HFFc6 (cell line): ENCODE measurements at places on chromosomes 2 and 18. TPM values are rescaled to one million over a fixed set of nuclear protein-coding genes. Genes with fewer than 3 reads are reported as not detected.
A peak's percentile ranks its signal among the peaks of the same experiment; 100 is the strongest.

- DNase-seq, result no peak
Measured at GRCh38 chr2:28626891-28627421, 124.7 kb upstream of the PPP1CB start.

- DNase-seq, result peak; percentile 3
Measured at GRCh38 chr2:229416116-229416694, 145.1 kb upstream of the PID1 start.

GRCh38 chr2:30323499-30323898 lies 92.2 kb downstream of the LBH start:
- no peak for DNase-seq

GRCh38 chr2:176405477-176405876 lies 136.2 kb downstream of the MTX2 start:
- DNase-seq, result no peak

- DNase-seq, result no peak
Measured at GRCh38 chr2:27082773-27083409, 3.7 kb upstream of the KHK start.

- peak; percentile 41 for DNase-seq
Measured at GRCh38 chr2:27095745-27096651, 9.4 kb downstream of the KHK start.

DNA sequence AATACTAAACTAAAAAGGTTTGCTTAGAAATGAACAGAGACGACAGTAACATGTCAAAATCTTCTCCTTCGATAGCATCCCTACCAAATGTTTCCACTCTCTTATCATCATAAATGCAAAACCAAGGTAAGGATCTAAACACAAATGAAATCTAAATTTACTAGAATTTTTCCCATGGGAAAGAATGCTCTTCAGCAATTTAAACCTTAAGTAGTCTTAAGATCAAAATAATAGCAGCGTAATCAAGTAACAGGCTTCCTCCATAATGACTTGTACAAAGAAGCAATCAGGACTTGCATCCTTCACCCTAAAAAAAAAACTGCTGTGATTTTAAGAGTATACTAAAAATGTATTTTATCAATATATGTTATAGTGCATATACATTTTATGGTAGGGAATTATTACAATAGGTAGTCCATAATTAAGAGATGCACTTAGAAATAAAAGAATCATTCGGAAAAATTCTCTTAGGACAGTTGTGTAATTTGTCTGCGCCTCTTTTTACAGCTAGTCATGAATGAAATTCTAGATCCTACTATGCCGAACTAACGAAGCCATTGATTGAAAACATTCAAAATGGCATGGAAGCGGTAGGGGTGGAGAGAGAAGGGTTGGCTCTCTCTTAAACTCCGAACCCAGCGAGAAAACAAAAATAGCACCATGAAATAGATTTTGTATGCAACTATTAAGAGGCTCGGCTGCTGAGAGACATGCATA lies 1.3 kb downstream of the PGAP1 start:
- peak; percentile 3 for DNase-seq

DNA sequence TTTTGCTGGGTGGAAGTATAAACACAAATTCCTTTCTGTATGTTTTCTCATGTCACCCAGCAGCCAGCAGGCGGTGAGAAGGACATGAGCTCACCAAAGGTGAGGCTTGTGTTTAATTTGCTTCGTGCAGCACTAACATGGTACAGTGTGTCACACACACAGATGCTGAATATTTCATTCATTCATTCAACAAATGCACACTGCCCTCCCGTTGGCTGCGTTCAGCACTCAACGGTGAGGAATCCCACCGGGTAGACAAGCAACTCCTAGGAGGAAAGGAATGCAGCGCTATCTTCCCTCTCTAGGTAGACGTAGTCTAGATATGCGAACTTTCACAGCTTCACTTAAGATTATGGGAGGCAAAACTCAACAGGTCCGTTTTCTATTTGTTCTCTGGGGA lies 85.1 kb downstream of the LONRF2 start:
- no peak for DNase-seq

DNA sequence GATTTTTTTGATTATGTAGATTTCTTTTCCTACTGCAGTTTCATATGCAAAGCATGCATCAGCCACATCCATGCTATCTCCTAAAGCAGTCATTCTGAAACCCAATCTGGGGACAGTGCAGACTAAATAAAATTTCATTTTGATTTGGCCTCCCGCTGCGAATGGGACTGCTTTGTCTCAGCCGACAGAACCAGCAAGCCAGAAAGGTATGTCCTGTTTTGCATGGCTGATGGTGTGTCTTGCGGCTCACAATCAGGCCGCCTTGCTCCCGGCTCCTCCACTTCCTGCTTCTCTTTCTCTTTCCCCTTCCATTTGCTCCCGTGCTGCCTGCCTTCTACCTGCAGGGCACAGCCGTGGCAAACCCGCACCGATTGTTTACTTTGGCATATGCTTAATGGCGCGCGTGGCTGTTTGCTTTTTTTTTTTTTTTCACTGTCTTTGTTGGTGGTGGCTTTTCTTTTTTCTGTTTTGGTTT lies 419.6 kb upstream of the POU3F3 start:
- DNase-seq, result no peak

DNA sequence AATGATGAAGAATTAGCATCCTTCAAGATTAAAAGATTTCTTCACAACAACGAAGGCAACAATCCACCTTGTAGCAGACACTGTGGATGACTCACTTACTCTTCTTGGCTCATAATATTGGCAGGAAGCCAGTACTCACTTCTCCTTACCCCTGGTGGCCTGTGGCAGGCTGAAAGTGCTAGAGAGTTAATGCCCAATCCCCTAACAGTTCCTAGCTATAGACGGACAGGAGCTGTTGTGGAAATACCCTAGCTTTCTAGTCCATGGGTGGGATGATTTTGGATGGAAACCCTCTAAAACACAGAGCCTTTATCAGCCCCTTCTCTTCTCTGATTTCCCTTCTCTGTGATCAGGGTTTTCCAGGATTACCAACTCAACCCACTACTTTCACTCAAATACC lies 128.6 kb upstream of the NYAP2 start:
- DNase-seq, result peak; percentile 69

DNA sequence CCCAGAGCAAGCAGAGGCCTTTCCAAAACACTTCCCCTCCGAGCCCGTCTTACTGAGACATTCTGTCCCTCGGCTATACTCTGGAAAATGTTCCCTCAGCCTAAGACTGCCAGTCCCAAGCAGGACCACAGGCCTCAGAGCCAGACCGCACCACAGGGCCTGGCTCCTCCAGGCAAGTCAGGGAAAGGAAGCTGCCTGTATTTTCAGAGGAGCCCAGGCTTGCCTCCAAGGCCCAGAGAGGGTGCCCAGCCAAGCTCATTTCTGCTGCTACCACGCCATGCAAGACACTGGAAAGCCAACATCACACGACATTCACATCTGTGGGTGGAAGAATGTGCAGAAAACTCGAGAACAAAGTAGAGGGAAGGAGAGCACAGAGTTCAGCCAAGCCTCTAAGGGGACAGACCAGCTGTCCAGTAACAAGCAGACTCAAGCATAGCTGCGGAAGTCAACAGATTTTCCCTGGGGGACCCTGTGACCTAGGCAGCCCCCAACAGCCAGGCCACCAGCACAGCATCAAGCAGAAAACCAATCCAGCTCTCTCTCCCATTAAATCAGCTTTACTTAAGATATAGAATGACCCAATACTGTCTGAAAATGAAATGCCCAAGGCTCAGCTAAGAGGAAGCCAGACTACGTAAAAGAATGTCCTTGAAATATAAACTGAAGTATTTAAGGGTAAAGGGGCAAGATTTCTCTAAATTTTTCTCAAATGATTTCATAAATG lies 123.9 kb downstream of the ZFP36L2 start:
- no peak for DNase-seq

GRCh38 chr2:14313341-14313740 lies 319.2 kb upstream of the LRATD1 start:
- DNase-seq, result no peak

DNA sequence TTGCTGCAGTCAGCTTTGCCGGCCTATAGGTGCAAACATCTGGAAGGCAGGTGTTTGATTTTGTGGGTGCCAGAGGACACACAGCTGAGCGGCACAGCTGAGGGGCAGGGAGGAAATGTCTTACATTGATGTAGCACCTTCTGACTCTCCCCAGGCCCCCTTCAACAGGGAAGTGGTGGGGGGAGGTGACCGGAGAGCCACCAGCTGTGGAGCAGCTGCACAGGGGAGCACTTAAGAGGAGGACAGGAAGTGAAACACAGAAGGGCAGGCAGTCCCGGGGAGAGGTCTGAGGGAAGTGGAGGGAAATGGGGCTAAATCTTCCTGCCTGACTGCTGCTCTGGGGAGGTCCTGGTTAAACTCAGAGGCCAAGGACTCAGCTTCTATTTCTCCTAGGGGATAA lies 409.1 kb downstream of the TNS1 start:
- no peak for DNase-seq

DNA sequence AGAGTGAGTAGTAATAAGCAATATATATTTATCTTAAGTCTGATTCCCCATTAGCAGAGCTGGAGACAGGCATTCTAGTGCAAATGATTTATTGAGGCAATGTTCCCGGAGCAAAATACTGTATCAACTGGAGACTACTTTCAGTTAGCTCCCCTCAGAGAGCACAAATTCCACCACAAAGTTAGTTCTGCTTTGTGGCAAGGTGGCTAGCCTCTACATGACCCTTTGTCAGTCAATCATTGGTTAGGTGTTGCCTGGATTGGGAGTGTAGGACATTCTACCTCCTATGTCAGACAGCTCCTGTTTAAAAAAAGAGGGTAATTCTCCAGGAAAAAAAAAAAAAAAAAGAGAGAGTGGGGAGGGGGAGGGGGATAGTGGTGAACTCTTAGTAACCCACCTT lies 402.2 kb downstream of the NR4A2 start:
- no peak for DNase-seq

DNA sequence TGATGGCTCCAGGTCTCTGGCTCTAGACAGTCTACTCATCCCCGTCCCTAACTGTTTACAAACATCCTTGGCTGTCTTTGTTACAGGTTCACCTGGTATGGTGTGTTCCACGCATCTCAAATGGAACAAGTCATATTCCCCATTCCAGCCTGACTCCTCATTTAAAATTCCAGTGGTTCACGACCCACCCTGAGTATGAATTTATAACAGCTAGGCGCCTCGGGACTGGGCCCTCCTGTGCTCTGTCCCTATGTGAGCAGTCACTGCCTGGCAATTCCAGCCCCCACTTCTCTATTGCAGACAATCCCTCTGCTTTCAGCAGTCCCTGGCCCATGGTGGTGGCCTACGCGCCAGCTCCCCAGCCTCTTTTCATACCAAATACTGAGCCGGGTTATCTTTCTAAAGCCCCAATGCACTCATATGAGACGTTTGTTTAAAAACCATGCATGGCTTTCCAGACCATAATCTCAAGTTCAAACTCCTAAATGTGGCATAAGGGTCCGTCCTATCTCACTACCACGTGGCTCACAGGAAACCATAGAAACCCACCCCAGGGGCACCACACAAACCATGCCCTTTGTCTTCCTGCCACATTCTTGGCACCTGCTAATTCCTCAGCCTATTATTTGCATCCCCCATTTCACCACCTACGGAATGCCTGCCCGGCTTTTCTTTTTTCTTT lies 1.6 kb downstream of the SERPINB8 start:
- no peak for DNase-seq

- DNase-seq, result no peak
Measured at GRCh38 chr2:168180483-168180882, 66.9 kb downstream of the STK39 start.

- DNase-seq, result peak; percentile 61
Measured at GRCh38 chr2:158539176-158540005, 82.6 kb downstream of the PKP4 start.

DNA sequence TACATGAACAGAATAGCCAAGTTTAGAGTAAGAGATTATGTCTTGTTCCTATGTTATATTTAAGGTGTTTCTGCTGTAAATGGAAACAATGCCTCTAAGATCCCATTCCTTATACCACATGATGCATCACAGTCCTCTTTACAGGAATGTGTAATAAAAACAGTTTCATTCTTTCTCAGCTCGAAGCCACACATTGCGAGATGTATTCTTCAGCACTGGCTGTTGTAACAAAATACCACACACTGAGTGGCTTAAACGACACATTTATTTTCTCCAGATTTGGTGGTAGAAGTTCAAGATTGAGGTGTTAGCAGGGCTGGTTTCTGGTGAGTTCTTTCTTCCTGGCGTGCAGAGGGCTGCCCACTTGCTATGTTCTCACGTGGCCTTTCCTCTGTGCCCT lies 246.2 kb downstream of the SOCS6 start:
- DNase-seq, result no peak

DNA sequence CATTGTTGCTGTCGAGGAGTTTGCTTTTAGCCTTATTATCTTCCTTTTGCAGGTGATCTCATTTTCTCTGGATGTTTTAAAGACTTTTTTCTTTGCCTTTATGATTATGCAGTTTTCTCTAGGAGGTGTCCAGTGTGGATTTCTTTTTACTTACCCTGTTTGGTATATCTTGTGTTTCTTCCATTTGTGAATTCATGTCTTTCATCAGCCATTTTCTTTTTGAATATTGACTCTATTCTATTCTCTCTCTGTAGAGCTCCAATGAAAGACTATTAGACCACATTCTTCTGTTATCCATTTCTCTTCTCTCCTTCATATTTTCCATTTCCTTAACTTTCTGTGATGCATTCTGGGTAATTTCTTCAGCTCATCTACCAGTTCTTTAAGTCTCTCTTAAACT lies 34.4 kb downstream of the CDK15 start:
- DNase-seq, result no peak

DNA sequence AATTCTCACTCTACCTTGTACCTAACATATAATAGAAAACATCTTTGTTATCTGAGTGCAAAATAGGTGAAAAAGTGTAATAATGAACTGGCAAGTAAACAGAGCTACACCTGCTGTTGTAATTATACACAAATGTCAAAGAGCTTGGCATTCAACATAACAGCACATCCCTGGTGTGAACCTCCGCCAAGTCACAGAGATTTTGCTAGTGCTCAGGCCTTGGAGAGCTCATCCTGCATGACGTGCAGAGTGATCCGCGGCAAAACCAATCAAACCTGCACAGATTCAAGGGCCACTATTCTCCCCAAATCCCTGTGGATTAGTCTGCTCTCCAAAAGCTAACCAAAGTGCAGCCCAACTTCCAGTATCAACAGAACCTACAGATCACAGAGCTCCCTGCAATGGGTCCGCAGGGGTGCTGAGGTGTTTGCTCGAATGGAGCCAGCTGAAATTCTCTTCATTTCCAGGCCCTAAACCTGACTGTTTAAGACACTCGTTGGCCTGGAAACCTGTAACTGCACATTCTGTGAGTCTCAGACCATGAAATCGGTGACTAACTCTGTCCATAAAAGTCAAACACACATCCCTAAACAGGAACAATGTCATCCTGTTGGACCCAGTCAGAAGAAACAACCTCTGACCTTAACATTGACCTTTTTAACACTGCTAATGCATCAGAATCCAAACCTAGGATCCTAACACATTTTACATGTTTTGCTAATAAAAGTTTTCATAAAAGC lies 111.8 kb downstream of the EPB41L3 start:
- no peak for DNase-seq

- DNase-seq, result no peak
Measured at GRCh38 chr2:229660391-229660790, 54.0 kb downstream of the DNER start.

GRCh38 chr2:37337620-37338280 lies 6.7 kb upstream of the QPCT start:
- DNase-seq, result no peak

- no peak for DNase-seq
Measured at GRCh38 chr2:28652217-28652616, 99.4 kb upstream of the PPP1CB start.

CCDC150 gene
- 2.3 to 4.0 TPM (median 3.7 TPM) in 3 replicates for total RNA-seq

FHOD3 gene
- 30.4 to 67.6 TPM (median 48.7 TPM) in 3 replicates for total RNA-seq

GAL3ST2 gene
- 0.17 to 0.28 TPM in 2 of 3 replicates, not detected in the other for total RNA-seq

FLACC1 gene
- total RNA-seq, result 0.66 to 1.7 TPM (median 1.4 TPM) in 3 replicates

XIRP2 gene
- not detected in 2 replicates for total RNA-seq

GREB1 gene
- 0.11 TPM in 1 of 3 replicates, not detected in the others for total RNA-seq

NYAP2 gene
- total RNA-seq, result not detected in 2 replicates

ESPNL gene
- total RNA-seq, result 1.4 and 3.0 TPM in 2 replicates

PIGN gene
- total RNA-seq, result 17.9 to 23.4 TPM (median 21.0 TPM) in 3 replicates
